Activated CD4-positive, alpha-beta T cell treated with anti-CD3 and anti-CD28 coated beads, Interleukin-10, Interleukin-2, amounts not matched to agents 100 ng/mL and 50 ng/mL, durations not matched to agents 16 hours and 8 hours (primary cell): ENCODE measurements at places on chromosomes 11 and 22.

DNA sequence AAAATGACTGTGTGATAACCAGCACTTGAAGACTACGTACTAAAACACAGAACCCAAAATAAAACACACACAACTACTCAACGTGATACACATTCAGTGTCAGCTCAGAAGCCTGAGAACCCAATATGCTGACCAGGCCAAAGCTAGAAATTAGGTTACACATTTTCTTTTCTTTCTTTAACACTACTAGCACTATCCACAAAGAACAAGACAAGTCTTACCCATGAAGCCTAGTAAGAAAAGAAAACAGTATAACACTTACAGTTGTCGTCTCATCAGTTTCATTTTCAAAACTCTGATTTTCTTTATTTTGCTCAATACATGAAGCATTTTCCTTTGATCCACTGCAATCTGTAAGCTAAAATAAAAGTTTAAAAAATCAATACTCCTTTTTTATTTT is 472.9 kb downstream of the DLG2 start:
- no peak for DNase-seq

GRCh38 chr11:82308979-82309378 is 424.7 kb downstream of the FAM181B start:
- DNase-seq = no peak

- no peak for DNase-seq
Measured at GRCh38 chr11:7523416-7524210, 9.8 kb downstream of the PPFIBP2 start.

- no peak for DNase-seq
Measured at GRCh38 chr11:113615098-113615497, 91.0 kb downstream of the TMPRSS5 start.

DNA sequence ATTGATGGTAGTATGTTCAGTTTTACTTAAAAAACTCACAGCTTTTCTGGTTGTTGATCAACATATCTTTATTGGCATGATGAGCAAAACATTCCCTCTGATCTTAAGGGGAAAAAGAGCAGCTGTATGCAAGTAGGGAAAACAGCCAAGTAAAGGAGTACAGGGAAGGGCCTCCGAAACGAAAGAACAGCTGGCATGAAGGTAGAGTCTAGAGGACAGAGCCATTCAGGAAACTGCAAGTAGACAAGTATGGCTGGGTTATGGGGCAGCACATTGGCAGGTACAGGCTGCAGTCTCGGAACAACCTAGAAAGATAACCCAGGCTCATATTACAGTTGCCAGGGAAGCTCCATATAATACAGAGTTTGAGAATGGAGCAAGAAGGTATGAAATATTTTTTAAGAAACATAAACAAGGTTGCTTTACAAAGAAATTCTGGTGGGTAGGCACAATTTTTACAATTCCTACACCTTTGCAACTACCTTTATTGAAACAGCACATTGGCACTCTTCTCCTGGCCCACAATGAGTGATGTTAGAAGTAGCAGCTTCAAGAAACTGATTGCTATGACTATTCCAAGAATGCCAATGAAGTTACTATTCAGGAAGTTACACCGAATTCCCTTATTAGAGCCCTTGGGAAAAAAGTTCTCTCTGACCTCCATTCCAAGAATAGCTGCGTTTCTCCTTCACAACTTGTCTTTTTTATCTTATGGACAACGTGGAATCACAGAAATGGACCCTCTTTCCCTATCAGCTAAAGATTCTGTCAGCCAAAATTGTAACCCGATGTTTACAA is 45.2 kb downstream of the LGR4 start:
- DNase-seq = no peak

DNA sequence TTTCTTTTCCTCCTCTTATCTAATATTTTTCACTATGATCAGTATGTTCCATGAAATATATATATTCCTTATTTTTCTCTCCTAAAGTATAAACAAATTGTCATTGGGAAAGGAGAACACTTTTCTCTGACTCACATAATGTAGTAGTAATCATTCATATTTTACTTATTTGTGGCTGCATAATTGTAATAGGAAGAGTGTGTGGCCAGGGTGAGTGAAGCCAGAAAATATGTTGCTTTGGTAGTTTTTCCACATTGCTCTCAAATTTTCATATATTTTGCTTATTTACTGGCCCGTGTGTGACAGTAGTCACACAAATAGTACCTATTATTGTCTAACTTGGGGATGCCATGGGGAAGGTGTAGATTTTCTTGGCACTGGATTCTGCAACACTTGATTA is 172.1 kb downstream of the DYNC2H1 start:
- no peak for DNase-seq

GRCh38 chr11:115450519-115450918 is 53.7 kb downstream of the CADM1 start:
- DNase-seq = no peak

GRCh38 chr11:2806351-2807024 is 79.1 kb downstream of the CDKN1C start:
- DNase-seq = no peak

DNA sequence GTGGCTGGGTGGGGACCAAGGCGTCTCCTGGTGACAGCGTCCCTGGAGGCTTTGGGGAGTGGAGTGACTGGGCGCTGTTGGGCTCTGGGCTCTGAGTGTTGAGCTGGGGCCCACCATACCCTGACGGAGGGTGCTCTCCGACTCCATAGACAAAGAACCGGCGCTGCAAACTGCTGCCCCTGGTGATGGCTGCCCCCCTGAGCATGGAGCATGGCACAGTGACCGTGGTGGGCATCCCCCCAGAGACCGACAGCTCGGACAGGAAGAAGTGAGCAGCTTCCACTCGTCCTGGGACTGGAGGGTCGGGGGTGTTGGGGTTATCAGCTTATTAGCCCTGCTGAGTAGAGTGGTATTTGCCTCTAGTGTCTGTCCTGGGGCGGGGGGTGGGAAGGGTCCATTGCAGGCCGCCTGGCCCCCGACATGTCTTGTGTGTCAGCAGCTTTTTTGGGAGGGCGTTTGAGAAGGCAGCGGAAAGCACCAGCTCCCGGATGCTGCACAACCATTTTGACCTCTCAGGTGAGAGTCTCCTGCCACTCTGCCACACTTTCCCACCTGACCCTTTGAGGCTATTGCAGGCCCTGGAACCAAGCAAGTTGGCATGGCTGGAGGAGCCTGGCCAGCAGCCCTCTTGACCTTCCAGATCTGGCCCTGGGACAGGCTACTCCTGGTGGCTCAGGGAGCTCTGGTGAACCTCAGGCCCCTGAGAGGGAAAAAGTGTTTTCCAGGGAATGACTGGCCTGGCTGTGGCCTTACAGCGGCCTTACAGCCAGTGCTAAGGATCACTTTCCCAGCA is 7.6 kb downstream of the CLDN5 start:
- DNase-seq = no peak

GRCh38 chr11:72864702-72865655 is 50.8 kb downstream of the ATG16L2 start:
- no peak for DNase-seq

GRCh38 chr11:86800076-86800959 is at the start of gene PRSS23:
TSS of gene PRSS23 (plus strand) at chr11:86800542. CDS start at chr11:86807644, 7,102 bp downstream.
- DNase-seq = peak; percentile 50

DNA sequence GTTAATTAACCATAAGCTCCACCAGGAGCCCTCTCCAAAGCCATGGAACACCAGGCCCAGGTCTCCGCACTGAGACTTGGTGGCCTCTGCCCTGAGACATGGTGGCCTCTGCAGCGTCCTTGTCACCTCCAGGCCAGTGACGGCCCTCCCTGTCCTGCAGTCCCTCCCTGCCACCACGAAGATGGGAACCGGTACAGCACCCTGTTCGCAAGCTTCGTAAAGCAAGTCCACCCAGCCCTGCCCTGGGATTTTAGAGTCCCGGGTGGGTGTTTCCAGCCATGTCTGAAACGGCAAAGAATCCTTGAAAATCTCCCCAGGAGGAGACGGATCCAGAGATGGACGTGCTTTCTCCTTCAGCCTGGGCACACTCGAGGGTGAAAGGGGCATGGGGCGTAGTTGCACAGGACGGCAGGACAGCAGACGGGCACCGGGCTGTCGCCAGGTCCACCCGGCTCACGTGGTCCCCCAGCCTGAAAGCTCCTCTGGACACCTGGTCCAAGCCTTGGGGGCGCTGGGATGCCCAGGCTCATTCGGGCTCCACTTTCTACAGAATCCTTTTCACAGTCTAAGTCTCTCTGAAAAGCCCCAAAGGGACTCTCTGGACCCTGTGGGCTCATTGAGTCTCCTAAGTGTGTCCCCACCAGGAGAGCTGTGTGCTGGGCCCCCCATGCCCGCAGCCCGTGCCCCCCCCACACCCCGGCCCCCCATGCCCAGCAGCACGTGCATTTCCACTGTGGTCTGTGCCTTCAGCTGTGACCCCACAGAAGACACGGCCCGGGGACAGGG is 456.2 kb downstream of the BRD1 start:
- DNase-seq = no peak

GRCh38 chr22:49334976-49335375 is 492.7 kb downstream of the BRD1 start:
- no peak for DNase-seq

DNA sequence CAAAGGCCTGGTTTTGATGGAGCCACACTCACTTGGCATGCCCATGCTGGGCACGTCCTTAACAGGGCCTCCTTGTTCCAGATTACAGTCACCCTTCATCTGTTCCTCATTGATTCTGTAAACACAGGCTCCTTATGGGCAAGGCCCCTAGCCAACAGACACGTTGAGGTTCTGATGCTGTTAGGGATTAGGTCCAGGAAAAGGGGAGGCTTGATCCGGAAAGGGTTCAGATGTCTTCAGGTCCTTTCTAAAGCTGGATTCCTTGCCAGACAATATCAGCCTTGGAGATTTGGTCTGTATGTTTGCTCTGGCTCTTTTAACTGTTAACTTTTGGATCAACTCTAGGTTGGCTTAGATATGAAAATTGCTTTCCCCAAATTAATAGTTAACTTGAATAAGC is 46.9 kb upstream of the PRSS23 start:
- no peak for DNase-seq

DNA sequence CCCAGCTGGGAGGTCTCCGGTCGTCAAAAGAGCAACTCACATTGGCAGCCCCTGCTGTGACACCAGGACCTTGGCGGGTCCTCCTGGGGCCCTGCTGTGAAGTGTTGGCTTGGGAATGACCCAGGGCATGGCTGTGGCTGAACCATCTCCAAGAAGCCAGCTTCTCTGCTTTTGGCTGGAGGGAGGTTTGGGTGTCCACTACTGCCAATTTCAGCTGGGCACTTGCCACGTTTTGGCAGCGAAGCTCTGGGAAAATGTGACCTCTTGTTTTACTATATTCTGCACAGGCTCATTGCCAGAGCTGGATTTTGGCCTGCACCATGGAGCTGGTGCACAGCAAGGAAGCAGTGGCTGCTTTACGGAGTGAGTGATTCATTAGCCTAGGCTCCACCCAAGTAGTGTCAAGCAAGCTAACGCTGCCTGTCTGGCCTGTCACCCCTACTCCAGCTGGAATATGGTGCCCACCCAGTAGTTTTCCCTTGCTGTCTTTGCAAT is 24.3 kb upstream of the SMCO4 start:
- DNase-seq = no peak

- DNase-seq = peak; percentile 39
Measured at GRCh38 chr11:69411257-69411924, 70.1 kb upstream of the LINC01488 start.

- DNase-seq = no peak
Measured at GRCh38 chr11:63589000-63589399, 25.2 kb downstream of the PLAAT3 start.

DNA sequence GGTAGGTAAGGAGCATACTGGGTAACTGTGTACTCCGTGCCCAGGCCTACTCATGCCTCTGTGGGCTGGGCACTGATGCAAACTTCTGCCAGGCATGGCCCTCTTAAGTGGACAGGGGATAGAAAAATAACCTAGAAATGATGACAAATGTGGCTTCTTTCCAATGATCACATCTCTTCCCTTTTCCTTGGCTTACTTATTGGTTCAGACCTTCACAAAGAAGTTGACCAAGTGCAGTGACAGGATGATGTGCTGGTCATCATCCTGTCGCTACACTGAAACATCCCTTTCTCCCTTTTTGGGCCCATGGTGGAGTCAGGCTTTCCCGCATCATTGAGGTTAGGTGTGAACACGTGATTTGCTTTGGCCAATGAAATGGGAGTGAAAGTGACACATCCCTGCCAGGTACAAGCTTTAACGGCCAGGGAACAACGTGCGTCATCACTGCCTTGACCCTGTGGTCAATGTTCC is 31.8 kb upstream of the APOBEC3A start:
- no peak for DNase-seq

DNA sequence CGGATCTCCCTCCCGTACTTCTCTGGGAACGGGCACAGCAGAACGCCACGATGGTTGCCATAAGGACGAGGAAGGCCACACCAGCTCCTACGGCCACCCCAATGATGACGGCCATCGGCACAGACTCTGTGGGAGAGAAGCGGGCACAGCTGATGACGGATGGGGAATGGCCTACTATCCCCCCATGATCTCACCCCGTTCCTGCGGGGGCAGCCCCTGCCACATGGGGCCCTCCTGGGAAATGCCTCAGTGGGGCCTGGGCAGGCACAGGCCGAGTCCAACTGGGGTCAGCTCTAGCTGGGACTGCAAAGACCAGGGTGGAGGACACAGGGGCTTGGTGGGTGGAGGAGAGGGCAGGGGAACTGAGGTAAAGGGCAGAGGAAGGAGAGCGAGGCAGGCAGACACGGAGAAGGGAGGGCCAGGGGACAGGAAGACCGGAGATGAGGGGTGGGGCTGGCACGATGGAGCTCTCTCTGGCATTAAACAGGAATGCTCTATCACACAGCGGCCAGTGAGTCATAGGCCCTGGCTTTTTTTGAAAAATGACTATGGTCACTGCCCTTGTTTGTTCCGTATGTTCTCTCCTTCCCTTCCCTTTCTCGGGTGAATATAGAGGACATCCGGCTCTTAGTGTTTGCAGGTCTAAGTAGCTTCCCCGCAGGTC is 76.0 kb downstream of the ST3GAL4 start:
- DNase-seq = no peak

DNA sequence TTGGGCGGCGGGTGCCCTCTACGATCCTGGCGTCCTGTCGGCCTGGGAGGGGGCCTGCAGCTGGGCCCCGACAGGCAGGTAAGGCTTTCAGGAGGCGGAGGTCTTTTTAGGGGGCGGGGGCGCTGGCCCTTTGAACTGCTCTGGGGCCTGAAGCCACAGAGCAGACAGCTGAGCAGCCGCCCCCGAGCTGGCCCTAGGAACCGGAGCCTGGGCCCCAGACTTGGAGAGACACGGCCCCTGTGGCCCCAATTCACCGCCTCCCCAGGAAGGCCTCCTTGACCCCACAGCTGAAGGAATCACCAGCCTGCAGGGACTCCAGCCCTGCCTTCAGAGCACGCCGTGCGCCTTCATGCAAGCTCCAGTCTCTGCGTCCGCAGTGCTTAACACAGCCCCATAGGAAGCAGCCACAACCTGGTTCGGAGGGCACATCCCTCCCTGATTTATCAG is 618 bp upstream of the CERK start:
- DNase-seq = peak; percentile 24

GRCh38 chr11:75593286-75593915 is 31.3 kb downstream of the SERPINH1 start:
- DNase-seq = no peak

DNA sequence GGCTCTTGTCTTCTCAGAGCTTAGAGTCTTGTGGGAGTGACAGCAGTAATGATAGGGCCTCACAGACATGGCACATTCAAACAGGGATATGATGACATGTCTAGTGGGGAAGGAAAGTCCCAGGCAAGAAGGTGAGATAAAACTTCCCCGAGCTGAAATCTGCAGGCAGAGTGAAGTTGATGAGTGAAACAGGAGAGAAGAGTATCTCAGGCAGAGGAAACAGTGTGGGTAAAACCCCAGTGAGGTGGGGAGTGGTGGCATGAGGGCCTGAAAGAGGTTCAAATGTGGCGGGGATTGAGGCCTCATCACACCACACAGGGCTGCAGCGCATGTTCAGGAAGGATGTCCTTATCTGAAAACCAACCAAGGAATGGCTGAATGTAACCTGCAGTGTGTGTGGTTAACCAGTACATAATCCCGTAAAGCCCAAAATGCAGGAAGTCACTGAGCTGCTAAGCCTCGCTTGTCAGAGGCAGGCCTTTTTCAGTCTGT is 153.8 kb upstream of the E2F8 start:
- DNase-seq = peak; percentile 60
